CD4-positive, alpha-beta T cell treated with Interferon gamma for 1 hour (primary cell): ENCODE measurements at places on chromosomes 3 and 15.
A peak's percentile ranks its signal among the peaks of the same experiment; 100 is the strongest.

- DNase-seq, result no peak
Observed at GRCh38 chr3:137792626-137793271, 28.6 kb downstream of the SOX14 start.

DNA sequence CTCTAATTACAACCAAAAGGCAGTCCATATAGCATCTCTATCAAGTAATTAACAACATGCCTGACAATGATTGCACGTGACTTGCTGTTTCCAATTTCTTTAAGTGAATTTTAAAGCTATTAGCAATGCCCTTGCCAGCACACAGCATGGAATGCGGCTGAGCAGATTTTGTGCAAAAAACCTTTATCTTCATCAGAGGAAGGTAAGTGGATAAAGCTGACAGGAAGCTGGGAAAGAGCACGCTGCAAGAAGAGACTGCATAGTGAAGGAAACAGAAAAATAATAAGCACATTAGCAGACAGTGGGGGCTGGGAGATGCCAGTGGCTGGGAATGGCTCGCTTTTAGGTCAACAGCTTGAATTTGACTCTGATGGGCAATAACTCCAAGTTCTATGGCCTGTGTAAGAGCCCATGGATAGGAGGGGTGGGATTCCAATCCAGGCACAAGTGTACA is 138.8 kb downstream of the PDZRN3 start:
- DNase-seq, result no peak

- no peak for DNase-seq
Observed at GRCh38 chr3:186825294-186825821, 17.2 kb upstream of the ADIPOQ start.

GRCh38 chr3:46089237-46090011 is 62.1 kb upstream of the XCR1 start:
- DNase-seq, result peak; percentile 86

DNA sequence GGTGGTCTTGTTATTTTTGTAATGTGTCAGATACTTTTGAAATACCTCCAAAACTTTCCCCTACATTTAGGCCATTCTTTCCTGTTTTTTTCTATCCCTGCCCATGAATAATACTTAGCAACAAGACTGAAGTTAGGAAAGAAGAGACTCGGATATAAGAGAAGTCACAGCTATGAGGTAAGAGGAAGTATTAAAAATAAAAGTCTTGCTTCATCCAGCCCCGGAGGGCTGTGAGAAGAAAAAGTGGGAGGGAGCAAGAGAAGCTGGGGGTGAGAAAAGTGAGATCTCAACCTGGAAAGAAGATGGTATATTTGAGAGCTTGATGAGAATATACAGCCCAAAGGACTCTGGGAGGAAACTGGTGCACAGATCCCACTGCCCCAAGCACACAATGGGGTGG is 213.5 kb upstream of the CDIN1 start:
- DNase-seq, result no peak

GRCh38 chr3:185561374-185561943 is 9.1 kb upstream of the LIPH start:
- peak; percentile 9 for DNase-seq

DNA sequence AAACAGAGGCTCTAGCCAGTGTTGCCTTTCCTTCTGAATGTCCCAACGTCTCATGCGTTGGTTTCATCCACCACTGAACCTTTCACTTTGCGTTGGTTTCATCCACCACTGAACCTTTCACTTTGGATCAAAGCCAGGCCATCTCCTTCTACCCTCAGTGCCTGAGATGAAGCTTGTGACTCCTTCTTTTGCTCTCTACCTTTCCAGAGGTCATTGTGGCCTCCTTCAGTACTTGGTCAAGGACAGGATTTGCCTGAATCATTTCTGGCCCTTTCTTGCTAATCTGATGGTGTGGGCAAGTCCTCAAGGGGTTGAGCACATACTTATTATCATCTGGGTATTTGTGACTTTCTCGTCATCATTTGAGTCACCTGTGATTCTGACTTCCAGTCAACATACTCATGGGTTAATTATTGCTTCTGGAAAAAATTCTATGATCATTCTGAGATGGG is 50.0 kb downstream of the SELENOT start:
- no peak for DNase-seq

GRCh38 chr15:48795901-48796300 is 15.0 kb downstream of the CEP152 start:
- DNase-seq, result no peak

GRCh38 chr3:126338790-126339288 is 18.4 kb downstream of the KLF15 start:
- DNase-seq, result no peak

DNA sequence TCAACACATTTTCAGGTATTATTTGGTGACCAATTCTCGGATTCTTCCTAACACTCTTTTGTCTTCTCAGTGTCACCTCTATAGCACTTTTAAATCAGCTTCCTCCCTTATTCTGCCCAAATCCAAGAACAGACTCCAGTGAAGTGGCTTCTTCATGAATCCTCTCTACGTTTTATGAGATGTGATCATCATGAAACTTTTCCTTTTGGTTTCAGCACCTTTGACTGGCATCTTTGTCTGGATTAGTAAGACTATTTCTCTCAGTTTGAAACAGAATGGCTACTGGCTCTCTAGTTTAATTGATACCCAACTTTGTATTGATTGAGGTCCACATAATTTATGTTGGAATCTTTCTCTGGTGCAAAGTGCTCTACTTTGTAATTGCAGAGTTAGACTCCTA is 45.6 kb downstream of the CMC1 start:
- no peak for DNase-seq

DNA sequence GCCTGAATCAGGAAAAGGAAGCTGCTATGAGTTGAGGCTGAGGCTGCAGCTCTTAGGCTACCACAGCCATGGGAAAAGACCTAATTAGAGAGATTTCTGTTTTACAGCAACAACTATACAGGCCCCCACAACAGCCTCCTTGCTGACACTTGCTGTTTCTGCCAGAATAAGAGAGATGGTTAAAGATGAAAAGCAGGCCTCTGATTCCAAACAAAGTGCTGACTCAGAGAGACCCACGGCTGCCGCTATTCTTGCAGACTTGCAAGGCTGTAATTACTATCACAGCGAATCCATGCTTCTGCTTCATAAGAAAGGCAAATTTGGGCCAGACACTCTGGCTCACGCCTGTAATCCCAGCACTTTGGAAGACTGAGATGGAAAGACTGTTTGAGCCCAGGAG is 41.8 kb downstream of the MCF2L2 start:
- no peak for DNase-seq

DNA sequence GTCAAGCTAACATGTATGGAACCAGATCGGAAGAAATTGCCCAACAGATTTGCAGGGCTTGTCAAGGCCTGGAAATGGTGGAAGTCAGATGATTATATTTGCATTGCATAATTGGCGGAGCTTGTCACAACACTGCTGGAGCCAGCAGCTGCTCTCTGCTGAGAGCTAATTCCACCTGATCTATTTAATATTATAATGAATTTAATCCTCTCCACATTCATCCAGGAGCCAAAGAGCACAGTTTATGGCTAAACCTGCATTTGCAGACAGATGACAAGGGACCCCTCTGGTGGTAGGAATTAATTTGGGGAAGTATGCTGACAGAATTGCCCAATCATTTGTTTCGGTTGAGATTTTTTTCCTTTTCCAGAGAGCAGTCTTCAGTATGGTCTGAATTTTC is 730.2 kb downstream of the TUSC7 start:
- DNase-seq, result no peak

DNA sequence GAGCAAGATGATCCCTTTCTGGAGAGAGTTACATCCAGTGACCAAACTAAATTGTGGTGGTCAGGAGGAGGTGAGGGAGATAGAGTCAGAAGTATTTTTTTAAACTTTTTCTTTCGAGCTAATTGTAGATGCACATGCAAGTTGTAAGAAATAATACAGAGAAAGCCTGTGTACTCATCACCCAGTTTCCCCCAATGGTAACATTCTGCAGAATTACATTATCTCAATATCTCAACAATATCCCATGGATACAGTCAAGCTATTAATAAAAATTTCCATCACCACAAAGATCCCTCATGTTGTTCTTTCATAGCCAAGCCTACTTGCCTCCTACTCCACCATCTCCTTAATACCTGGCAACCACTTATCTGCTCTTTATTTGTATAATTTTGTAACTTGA is 3.3 kb upstream of the TMEM45A start:
- no peak for DNase-seq

- no peak for DNase-seq
Observed at GRCh38 chr15:35958021-35958420, 412.1 kb upstream of the DPH6 start.

DNA sequence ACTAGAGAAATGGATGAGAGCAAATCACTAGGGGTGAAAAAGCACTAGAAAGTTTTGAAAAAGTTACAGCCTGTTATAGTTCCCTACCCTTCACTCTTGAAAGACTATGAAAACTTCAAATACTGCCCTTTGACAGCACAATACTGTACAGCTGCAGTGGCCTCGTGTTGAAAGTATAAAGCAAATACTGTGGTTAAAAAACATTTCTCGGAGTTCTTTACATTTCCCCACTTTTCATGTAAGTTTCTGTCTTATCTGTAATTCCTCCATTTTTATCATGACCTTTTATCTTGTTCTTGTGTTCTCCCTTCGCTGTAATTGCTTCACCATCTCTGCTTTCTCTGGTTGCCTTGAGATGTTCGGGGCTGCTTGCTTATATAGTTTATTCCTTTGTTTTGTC is 423.8 kb upstream of the CFAP20DC start:
- DNase-seq, result no peak

DNA sequence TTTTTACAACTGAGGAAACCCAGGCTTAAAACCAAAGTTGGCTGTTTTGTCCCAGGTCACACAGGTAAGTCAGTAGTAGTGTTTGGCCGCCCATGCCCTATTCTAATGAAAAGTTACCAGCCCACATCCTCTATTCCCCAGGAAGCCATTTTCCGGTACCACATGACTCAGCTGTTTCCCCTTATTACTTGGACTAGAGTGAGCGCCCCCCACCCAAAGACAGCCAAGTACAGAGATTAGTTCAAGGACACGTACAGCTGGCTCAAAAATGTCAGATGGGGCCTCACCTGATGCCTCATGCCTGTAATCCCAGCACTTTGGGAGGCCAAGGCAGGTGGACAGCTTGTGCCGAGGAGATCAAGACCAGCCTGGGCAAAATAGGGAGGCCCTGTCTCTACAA is 8.5 kb upstream of the KLHL6 start:
- DNase-seq, result no peak

DNA sequence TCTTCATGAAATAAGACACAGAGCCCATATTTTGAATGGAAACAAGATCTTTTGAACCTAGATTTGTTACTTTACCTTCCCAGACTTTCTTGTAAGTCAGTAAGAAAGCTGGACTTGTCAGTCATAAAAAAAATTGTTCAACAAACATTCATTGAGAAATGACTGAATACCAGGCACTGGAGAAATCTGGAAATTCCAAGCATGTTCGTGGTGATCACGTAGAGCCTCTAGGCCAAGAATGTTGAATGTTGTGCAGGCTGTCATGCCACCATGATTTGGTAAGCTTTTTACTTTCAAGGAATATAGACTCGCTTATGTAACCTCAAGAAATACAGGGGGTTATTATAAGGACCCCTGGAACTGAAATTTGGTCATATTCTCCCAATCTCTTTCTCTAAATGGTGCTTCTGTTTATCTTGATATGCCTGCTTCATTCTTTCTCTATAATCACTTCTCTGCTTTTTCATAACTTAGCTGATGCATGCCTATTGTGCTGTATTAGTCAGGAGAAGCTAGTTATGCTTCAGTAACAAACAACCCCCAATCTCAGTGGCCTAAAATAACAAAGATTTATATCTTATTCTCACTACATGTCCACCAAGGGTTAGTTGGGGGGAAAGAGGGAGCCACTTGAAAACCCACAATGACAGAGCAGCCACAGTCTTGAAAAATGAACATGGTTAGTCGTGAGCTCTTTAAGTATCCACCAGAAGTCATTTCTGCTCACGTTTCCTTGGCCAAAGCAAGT is 3.4 kb upstream of the TPM1 start:
- DNase-seq, result no peak

DNA sequence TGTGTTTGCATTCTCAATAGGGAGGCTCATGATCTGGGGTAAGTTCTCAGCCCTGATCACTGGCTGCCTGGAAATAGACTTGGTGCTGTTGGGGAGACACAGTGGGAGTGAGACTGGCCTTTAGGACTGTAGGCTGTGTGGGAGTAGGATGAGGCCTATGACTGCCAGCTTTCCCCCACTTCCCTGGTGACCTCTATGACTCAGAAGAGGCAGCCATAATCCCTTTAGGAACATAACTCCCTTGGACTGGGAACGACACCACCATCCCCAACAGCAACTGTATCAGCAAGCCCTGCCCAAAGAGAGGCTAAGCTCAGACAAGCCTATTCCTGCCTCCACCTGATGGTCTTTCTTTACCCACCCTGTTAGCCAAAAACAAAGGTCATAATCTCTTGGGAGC is 91.3 kb downstream of the SUCNR1 start:
- DNase-seq, result no peak

- DNase-seq, result no peak
Observed at GRCh38 chr3:49058011-49058410, 28.8 kb upstream of the IMPDH2 start.

DNA sequence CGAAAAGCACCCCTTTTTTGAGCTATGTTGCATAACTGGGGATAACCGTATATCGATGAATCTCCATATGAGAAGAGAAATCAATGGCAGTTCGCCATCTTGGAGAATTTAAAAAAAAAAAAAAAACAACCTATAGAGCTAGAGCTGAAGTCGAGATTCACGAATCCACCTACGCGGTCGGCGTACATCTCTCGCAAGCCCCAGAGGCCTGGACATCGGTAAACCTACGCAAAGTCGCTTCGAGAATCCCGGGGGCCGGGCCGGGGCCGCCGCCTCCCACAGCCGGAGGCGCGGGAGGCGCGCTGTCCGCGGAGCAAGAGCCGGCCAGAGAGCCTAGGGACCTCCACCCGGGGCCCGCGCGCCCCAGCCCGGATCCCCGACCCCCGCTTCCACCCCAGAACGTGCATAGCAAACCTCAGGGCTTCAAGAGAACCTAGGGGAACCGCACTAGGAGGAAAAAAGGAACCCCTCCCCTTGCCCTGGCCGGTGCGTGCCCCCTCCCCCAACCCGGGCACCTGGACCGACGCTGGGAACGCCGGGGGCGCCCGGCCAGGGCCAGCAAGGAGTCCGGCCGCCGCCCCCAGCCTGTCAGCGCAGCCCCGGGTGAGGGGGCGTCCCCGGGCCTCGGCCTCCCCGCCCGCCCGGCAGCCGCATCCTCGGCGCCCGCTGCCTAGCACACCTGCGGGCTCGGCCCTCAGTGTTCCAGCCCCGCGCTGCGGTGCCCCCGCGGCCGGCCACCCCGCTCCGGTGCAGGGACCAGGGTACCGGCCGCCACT is 567 bp downstream of the PFN2 start:
- peak; percentile 74 for DNase-seq

DNA sequence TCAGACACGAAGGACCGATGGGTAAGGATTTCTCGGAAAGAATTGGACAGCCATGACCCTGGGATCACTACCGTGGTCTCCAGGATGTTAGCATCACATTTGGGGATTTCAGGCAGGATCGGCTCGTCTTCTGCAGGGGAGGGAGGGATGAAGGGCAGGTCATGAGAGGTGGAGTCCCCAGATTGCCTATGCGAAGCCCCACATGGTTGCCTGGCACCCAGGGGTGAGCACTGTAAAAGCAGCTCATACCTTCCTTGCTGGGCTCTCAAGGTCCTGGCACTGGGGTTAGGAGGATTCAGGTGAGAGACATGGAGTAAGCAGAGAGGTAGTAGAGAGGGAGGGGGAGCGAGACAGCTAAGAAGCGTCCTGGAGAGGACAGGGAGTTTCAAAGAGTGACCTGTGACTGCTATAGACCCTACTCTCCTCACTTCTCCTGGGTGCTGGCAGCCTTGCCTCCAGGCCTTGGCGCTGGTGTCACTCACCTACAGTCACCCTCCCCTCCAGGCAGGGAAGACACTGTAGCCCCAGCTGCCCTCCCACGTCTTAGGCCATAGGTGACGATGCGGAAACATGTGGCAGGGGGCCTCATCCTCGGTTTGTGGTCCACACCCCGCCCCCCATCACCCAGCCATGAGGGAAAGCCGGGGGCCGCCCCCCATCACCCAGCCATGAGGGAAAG is 15.0 kb upstream of the EHD4 start:
- no peak for DNase-seq
